ENCODE measurements at places on chromosomes 6 and 20.

- DNase-seq = no peak
These were observed 129.9 kb downstream of the LPA start for GRCh38 chr6:160534050-160534696.

- no peak for DNase-seq
These were observed 1.8 kb upstream of the ABT1 start for GRCh38 chr6:26594730-26595632.

- DNase-seq = no peak
These were observed 18.7 kb upstream of the SGK2 start for GRCh38 chr20:43539975-43540672.

GRCh38 chr6:161660666-161661571, 387.1 kb upstream of the AGPAT4 start:
- no peak for DNase-seq

- no peak for DNase-seq
These were observed 14.0 kb upstream of the GCM1 start for GRCh38 chr6:53162606-53163005.
